Stimulated activated naive B cell treated with anti-CD40 and anti-IgM and Interleukin-4, amounts not matched to agents 10 μg/mL and 1 μg/mL and 100 μg/mL, for 72 hours (primary cell): ENCODE measurements at places on chromosomes 2 and 18.

DNA sequence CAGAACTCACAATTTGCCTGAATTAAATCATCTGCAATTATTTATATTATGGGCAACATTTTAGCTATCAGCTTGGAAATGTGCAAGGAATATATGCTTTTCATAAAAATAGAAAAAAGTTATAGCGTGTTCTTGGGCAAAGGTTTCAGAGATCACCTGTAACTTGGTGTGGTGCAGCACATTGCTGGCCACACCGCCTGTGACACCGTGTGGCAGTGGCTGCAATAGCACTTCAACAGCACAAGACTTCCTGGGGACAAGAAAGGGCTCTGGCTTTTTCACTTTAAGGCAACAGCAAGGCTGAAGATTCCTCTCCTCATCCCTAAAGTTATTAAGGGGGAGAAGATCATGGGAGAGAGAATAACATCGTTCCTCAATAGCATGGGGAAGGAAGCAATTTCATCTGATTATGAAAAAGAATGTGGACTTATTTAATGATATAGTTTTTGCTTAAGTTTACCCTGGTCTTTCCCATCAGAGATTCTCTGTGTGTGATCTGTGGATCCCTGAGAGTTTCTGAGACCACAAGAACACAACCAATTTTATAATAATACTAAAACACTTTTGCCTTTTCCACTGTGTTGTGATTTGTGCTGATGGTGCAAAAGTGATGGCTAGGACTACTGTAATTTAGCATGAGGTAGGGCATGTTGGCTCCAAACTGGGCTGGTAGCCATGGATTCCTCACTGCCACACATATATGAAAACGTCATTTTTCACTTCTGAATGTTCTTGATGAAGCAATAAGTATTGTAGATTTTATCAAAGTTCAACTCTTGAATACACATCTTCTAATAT is 15.0 kb upstream of the SERPINB3 start:
- DNase-seq = no peak

DNA sequence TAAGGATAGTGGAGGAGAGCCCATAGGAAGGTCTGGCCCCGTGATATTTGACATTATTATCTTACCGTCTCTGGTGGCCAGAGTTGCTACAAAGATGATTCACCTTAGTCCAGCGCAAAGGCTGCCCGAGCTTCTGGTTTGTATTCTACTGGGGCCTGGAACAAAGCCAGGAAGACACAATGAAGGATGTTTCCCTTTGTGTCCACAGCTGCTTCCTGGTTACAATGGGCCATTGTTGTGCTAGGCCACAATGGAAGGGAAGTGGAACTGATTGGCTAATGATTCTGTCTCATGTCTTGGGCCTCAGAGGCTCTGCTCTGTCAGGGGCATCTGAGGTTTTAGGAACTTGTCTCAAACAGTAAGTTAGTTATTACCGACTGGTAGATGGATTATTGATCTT is 132.2 kb downstream of the TDRD15 start:
- DNase-seq = no peak

DNA sequence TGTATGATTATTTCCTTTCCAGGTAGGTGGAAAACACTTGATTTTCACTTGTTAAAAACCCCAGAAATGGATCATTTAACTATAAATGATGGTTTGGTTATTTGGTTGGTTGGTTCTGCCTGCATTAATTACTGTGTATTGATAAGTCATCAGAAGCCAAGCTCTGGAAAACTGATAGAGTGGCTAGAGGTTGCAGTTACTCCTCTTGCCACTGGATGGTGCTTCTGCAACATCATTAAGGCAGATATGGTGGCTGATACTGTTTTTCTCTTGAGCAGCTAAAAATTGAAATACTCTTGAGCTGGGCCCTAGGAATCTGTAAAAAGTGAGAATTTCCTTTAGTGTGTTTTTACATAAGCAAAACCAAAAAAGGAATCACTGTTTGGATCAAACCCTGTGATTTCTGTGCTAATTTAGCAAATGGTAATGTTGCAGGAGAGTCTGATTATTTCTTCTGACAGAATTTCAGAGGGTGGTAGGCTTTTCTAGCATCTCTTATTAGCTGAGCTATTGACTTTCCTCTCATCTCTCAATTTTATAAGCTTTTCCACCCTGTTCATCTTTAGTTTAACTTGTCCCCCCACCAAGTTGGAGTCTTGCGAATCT is 54.3 kb downstream of the RAB10 start:
- no peak for DNase-seq

DNA sequence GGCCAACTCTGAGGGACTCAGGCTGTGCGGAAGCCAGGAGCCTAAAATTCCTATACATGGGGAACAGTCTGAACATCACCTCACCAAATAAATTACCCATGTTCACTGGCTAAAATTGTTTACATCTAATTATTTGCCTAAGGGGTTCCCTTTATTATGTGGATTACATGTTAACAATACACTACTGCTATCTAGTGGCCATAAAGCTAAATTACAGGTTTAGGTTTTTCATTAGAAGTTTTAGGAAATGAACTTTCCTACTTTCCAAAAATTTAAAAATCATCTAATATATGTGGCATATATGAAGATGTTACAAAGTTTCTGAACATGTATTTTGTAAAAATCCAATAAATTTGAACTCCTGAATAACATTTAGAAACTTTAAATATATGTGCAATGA is 40.3 kb downstream of the PLA2R1 start:
- no peak for DNase-seq

DNA sequence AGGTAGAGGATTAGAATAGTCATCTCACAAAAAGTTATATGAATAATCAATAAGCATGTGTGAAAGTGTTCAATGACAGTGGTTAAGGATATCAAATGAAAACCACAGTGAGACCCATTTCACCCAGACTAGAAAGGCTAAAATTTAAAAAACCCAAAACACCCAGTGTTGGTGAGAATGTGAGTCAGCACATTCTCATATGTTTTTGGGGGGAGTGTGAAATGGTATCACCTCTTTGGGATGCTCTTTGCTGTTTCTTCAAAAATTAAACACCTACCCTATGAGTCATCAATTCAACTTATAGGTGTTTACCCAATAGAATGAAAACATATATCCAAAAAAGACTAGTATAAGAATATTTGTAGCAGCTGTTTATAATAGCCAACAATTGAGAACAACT is 69.8 kb downstream of the MAP3K20 start:
- no peak for DNase-seq

GRCh38 chr18:54775686-54776085 is 52.6 kb upstream of the RAB27B start:
- DNase-seq = no peak

GRCh38 chr2:64492821-64493220 is 31.3 kb upstream of the AFTPH start:
- DNase-seq = no peak

DNA sequence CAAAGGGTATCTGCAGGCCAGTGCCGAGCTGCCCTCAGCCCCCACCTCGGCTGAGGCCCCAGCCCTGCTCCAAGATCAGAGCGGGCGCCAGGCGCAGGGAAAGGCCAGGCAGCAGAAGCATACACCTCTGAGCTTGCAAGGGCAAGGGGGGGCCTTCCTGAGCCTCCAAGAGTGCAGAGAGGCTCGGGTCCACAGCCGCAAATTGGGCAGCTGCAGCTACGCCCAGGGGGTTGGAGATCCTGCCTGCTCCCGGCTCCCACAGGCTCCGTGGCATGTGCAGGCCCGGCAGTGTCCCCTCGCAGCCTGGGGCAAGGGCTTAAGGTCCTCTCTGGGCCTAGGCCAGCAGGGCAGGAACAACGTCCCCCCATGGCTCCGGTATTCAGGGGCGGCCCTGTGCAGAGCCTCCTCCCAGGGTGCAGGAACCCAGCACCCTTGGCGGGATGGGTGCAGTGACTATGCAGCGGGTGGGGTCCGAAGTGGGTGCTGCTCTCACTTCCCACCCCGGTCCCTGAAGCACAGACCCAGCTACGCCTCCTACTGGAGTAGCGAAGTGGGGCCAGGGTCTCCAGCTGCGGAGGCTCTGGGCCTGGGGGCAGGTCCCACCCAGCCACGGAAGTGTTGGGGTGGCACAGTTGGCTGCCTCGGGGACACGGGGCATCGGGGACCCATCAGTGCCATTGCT is 120.2 kb upstream of the TMEFF2 start:
- DNase-seq = no peak

- DNase-seq = no peak
Measured at GRCh38 chr2:227450311-227450841, 21.6 kb upstream of the AGFG1 start.

DNA sequence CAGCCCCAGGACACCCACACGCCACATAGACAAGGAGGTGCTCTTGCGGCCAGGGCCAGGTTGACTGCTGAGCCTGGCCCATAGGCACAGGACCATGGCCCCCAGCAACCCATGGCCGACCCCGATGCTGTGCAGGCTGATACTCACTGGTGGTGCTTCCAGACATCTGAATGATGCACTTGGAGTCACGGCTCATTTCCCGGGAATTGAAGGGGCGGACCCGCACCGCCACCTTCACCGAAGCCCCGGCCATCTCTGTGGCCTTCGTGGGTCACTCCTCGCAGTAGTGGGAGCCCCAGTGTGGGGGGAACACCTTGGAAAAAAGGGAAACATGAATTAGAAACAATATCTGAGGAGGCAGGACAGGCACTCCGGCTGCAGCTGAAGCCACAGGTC is 22.5 kb downstream of the KIF1A start:
- no peak for DNase-seq

- DNase-seq = no peak
Measured at GRCh38 chr2:28217042-28217740, 175.5 kb upstream of the FOSL2 start.
